ENCODE measurements at places on chromosomes 3 and 15.

DNA sequence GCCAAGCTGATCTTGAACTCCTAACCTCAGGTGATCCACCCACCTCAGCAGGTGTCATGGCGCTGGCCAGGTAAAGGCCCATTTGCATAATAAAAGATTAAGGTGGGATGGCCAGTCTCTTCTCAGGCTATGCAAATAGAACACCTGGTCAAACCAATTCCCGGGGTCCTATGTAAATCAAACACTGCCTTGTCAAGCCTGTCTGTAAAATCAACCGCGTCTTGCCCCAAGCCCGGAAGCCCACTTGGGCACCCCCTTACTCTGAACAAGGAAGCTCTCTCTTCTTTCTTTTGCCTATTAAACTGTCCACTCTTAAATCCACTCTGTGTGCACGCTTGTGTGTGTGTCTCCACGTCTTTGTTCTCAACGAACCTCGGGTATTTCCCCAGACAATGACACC lies 13.0 kb upstream of the POC1A start:
- DNase-seq: no peak

DNA sequence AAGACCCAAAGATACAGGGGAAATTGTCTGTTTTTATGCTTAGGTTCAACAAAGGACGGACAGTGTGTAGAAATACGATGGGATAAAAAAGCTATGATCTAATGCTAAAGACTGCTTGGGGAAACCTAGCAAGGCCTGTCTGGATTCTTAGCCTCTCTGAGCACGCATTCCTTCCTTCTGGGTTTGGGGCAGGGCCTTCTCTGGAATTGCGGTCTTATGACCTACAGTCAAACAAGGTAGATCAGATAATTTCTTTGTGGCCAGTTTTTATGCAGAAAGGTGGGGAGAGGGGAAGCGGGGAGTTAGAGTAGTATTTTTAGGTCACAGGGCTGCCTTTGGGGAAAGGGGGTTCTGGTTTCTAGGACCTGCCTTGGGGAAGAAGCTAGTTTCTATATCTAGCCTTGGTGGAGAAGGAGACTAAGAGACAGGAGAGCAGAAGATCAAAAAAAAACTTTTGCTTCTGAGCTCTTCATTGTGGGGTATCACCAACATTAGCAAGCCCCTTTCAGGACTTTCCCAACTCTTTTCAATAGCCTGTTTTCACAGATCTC lies 39.1 kb upstream of the LIPC start:
- DNase-seq: no peak

DNA sequence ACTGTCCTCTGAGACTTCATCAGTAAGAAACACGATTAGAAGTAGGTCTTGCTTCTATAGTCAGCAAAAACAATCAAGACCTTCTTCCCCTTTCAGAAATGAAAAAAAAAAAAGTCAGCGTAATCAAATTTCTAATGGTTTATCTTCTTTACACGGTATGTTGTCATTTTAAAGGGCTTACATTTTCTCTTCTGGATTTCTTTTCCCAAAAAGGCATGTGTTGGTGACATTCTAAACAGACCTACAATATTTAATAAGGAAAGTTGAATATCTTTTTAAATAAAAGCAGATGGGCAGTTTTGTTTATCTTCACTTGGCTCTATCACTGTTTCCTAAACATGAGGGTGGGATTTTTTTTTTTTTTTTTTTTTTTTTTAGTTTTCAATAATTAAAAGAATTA lies 197.3 kb upstream of the ADAMTS9 start:
- no peak for DNase-seq

GRCh38 chr15:72813345-72814004 lies 29.9 kb upstream of the ADPGK start:
- no peak for DNase-seq

DNA sequence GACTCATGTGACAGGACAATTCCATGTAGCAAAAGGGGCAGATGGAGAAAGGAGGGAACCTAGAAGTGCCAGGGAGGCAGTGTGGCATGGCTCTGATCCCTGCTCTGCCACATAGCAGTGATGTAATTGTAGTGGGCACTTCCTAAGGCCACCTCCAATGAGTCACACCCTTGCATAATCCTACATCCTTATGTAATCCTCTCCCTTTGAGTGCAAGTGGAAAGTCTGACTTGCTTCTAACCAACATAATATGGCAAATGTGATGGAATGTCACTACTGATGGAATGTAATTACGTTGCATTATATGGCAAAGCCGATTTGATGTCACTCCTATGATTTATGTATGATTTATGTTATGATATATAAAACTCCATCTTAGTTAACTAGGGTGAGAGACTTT lies 72.9 kb upstream of the ATP2C1 start:
- no peak for DNase-seq

DNA sequence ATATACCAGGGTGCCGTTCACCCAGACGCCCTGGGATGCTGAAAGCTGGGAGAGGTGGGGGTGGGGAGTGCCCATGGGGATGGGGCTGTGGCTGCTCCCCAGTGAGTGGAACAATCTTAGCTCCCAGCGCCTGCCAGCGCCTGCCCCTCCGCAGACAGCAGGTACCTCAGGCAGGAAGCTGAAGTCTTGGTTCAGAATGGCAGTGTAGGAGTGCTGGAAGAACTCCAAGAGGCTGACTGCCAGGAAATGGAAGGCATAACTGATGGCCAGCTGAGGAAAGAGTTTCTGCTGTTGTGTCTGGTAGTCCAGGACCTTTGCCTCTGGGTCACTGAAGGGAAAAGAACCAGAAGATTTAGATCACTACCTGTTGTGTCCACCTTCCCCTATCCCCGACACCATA lies 8.4 kb downstream of the ACOX2 start:
- DNase-seq: no peak

- no peak for DNase-seq
Measured at GRCh38 chr15:39447881-39448280, 133.0 kb upstream of the THBS1 start.

DNA sequence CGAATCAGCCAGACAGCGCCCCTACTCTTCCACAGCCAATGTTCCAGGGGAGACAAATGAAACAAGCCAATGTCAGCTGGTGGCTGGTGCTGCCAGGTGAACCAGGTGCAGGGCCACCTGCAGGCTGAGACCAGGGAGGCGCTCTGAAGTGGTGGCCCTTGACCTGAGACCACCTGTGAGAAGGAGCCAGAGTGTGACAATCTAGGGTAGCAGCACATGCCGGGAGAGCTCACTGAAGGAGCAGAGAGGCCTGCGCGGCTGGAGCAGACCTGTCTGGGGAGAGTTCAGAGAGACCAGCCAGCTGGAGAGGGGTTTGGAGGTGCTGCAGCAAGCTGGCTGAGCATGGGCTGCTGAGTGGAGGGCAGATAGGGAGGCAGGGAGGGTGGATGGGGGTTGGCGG lies 693 bp upstream of the STAB1 start:
- DNase-seq: no peak

- no peak for DNase-seq
Measured at GRCh38 chr3:9194509-9195184, 54.8 kb downstream of the SRGAP3 start.

DNA sequence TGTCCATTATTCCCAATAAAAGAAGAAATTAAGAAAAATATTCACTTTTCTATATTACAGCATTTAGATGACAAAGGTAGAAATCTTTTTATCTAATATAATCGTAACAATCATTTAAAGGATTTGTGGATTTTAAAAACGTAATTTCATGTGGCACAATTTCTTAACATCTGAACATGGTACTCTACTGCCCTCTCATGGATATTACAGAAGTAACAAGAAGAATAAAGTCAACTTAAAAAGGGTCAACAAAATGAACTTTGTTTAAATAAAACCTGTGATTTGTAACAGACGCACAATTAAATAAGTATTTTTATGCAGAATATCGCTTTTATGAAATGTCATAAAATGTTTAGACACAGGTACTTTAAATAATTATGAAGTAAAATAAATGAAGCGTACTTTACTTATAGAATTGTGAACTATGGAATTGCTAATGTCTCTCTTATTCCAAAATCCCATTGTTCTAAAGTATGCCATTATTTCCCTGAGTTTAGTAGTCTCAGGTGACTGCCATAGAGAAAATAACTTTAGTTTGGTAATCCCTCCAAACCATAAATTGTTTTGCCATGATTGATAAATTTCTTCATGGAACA lies 366.8 kb upstream of the ZNF385D start:
- no peak for DNase-seq

- DNase-seq: no peak
Measured at GRCh38 chr15:85482894-85483293, 102.5 kb downstream of the AKAP13 start.

DNA sequence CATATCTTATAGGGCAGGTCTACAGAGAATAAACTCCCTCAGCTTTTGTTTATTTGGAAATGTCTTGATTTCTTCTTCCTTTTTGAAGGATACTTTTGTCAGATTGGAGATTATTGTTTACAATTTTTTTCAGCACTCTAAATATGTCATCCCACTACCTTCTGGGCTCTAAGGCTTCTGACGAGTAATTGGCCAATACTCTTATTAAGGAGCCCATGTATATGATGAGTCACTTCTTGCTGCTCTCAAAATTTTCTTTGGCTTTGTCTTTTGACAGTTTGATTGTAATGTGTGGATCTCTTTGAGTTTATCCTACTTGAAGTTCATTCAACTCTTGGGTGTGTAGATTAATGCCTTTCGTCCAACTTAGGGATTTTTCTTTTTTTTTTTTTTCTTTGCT lies 28.9 kb upstream of the CD200R1L start:
- no peak for DNase-seq

DNA sequence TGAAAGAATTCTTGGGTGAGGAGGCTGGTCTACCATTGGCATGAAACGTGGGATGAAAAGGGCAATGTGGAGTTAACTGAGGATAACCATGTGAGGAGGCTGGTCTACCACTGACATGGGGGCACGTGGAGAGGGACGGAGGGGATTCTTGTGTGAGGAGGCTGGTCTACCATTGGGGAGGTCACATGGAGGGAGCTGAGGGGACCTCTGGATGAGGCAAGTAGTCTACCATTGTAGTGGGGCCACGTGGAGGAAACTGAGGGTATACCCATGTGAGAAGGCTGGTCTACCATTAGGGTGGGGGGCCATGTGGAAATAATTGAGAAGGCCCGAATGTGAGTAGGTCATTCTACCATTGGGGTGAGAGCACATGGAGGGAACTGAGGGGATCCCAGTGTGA lies 154.1 kb downstream of the FBLN2 start:
- DNase-seq: no peak

GRCh38 chr3:187616307-187616972 lies 53.8 kb downstream of the SST start:
- peak; percentile 2 for DNase-seq

DNA sequence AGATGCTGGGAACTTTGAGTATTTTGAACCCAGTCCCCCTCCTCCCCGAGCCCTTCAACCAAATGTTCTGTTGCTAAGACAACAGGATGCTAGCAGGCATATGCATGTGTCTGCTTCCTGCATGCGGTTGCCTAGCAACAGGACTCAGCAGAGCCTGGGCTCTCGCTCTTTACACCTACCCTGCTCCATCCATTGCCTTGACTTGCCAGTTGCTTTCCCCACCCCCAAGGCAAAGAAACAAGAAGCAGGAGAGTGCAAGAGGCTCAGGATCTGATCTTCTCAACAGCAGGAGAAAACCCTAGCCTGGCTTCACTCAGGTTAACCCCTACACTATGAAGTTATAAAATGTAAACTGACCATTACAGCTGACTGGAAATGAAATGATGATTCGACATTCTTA lies 393.0 kb downstream of the IGSF11 start:
- DNase-seq: no peak

- no peak for DNase-seq
Measured at GRCh38 chr3:125231895-125232294, 19.3 kb upstream of the SLC12A8 start.

DNA sequence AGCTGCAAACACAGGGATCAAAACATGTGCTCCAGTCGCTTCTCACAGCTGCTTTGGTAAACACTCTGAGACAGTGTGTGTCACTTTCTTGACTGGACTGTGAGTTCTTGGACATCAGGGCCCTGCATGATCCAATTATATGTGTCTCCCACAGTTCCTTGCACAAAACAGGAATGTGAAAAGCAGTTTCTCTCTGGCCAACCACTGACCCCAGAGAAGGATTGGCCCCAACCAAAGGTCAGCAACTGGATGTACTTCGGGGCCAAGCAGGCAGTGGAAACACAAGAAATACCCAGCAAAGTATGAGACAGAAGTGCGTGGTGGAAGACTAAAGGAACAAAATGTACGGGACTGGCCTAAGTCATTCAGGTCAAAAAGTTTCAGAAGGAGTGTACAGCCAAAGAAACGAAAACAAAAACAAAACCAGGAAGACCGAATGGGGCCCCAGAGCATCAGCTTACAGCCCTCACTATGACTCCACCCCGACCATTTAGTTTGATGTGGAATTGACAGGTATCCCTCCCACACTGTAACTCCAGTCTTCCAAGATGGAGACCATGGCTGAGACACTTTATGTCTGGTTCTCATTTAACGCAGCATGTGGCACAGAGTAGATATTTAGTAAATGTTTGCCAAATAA lies 76.7 kb upstream of the LPP start:
- no peak for DNase-seq

DNA sequence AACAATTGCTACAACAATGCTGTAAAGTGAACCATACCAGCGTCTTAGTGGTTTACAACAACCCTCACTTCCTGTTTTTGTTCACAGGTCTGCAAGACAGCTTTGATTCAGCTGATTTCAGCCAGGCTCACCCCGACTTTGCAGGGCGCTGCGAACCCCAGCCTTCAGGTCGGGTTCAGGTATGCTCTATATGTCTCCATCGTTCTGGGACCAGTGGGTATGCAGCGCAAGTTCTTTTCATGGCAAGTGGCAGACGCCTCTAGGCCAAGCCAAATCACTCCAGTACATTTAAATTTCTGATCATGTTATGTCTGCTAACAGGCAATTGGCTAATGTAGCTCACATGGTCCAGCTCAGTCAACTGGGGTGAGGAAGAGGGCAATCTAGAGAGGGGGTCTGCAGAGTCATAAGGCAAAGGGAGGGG lies 52.4 kb upstream of the RGMA start:
- DNase-seq: peak; percentile 26

Data from GM12892 (cell line).